Liver (tissue), 10 donors: ENCODE measurements at places on chromosomes 2 and 18. TPM values are rescaled to one million over a fixed set of nuclear protein-coding genes. Genes with fewer than 3 reads are reported as not detected.
A peak's percentile ranks its signal among the peaks of the same experiment; 100 is the strongest.

DNA sequence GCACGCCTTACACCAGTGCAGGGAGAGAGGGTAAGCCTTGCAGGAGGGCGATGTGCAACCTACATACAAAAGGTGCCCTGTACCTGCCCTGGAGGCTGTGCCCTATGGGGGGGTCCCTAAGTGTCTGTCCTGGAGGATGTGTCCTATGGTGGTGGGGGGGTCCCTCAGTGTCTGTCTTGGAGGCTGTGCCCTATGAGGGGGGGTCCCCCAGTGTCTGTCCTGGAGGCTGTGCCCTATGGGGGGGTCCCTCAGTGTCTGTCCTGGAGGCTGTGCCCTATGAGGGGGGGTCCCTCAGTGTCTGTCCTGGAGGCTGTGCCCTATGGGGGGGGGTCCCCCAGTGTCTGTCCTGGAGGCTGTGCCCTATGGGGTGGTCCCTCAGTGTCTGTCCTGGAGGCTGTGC, 216.6 kb downstream of the HDAC4 start:
- no peaks in the 10 kb centered on the region for H3K4me1 ChIP-seq
- H3K27me3 ChIP-seq: no peaks in the 10 kb centered on the region
- no peak overlapping the region for H3K27ac ChIP-seq
- no peak overlapping the region for H3K4me3 ChIP-seq
- no peak for DNase-seq

DNA sequence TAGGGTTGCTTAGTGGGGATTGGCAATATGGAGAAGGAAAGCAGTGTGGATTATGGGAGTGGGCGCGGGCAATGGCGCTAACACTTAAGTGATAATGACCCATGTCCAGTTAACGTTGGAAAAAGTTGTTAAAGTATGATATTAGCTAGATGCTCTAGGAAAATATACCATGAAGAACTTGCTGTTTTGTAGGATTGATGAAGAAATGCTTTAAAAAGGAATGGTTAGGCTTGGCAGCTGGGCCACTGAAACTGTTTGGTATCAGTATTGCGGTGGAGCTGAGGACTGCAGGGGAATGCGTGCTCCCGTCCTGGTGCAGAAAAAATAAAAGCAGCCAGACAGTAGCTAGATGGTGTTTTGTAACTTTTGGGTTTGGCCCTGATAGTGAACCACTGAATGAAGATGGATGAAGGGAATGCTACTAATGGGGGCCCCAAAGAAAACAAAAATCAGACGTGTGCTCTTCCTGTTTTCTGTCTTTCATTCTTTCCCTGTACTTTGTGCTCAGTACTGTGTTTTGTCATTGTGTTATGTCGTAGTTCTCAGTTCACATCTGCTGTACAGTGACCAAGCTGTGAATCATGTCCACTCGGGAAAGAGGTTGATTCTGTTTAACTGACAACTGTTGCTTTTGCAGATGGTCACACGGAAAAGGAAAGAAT, 999 bp downstream of the INSIG2 start:
- H3K4me3 ChIP-seq: peak overlapping the region; percentile 83
- DNase-seq: peak; percentile 34
- no peaks in the 10 kb centered on the region for H3K27me3 ChIP-seq
- peaks cover 5% of the 10 kb centered on the region for H3K4me1 ChIP-seq
- no peaks in the 10 kb centered on the region for H3K36me3 ChIP-seq

- no peak overlapping the region for H3K4me3 ChIP-seq
- H3K27me3 ChIP-seq: no peaks in the 10 kb centered on the region
- no peaks in the 10 kb centered on the region for H3K4me1 ChIP-seq
- no peaks in the 10 kb centered on the region for H3K36me3 ChIP-seq
- H3K27ac ChIP-seq: no peak overlapping the region
These were observed 137.4 kb downstream of the RIT2 start for GRCh38 chr18:42977982-42978637.

- DNase-seq: peak; percentile 32
- H3K36me3 ChIP-seq: no peaks in the 10 kb centered on the region
- no peaks in the 10 kb centered on the region for H3K27me3 ChIP-seq
- no peak overlapping the region for H3K27ac ChIP-seq
- H3K4me1 ChIP-seq: no peaks in the 10 kb centered on the region
These were observed 319.9 kb upstream of the HS6ST1 start for GRCh38 chr2:128638341-128639119.

DNA sequence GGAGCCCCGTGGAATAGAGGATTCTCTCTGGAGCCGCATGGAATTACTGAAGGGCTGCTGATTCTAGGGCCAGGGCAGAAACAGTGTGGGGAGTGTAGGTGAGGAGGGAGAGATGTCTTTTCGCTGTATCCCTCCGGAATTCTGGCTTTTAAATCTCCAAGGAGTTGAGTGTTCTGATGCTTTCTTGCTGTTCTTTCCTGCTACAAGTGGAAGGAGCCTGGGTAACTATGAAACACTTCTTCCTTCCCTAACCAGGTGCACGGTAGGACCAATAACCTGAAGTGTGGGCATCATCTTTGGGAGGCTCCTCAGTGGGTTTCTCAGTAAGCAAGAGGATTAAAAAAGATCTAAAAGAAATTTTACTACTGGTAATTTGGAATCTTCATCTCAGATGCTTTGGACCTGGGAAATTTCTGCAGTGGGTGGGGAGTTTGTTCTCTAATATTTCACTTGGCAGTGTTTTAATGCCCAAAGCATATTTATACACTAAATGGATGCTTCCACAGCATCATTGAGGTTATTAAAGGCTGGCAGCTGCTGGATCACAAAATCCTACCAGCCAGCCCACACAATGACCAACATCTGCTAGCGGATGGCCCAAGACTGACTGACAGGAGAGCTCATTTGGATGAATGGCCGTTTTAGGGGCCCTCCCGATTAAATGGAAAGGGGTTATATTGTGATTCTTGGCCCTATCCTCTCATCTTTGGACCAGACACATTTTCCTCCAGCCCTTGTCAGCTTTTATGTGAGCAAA, 2.1 kb downstream of the EML6 start:
- H3K4me3 ChIP-seq: peak overlapping the region; percentile 83
- H3K27me3 ChIP-seq: no peaks in the 10 kb centered on the region
- no peaks in the 10 kb centered on the region for H3K36me3 ChIP-seq
- no peak for DNase-seq
- H3K4me1 ChIP-seq: peaks cover 12% of the 10 kb centered on the region

DNA sequence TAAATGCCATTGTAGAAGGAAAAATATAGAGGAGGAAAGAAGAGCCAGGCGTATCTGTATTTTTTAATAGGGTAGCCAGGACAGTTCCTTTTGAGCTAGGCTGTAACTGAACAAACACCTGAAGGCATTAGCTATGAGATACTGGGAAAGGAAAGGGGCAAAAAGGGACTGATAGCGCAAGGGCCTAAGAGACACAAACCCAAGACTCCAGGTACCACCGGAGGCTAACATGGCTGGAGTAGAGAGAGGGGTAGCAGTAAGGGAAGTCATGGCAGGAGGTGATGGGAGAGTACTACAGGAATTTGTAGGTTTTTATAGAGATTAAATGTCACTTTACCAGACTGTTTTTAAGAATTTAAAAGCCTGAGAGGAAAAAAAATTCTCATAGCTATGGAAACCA, 20.7 kb downstream of the PNO1 start:
- no peak for DNase-seq
- H3K36me3 ChIP-seq: peaks cover 1% of the 10 kb centered on the region
- no peak overlapping the region for H3K4me3 ChIP-seq
- H3K4me1 ChIP-seq: no peaks in the 10 kb centered on the region
- no peak overlapping the region for H3K27ac ChIP-seq

- DNase-seq: peak; percentile 73
- H3K36me3 ChIP-seq: no peaks in the 10 kb centered on the region
- H3K4me1 ChIP-seq: no peaks in the 10 kb centered on the region
These were observed 38.9 kb downstream of the CNGA3 start for GRCh38 chr2:98385050-98385699.

DNA sequence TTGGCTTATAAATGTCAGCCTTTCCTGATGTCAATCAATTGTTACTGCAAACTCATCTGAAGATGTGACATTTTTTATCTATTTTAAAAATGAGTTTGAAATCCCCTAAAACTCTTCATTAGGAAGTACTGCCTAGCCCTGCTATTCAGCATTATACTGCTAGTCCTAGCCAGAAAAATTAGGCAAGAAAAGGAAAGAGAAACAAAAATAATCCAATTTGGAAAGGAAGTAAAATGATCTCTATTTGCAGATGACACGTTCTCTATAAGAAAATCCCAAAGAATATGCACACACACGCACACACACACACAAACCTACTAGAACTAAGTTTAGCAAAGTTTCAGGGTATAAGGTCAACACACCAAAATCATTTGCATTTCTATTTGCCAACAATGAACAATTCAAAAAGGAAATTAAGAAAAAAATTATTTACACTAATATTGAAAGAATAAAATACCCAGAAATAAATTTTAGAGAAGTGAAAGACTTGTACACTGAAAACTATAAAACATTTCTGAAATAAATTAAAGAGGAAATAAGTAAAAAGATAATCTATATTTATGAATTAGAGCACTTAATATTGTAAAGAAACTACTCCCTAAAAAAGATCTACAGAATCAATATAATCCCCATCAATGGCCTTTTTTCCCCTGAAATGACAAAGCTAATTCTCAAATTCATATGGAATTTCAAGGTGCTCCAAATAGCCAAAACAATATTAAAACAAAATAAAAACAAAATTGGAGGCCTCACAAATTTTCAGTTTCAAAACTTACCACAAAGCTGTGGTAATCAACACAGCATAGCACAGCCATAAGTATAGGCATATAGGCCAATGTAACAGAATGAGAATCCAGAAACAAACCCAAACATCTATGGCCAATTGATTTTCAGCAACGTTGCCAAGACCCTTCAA, 433.7 kb upstream of the TRIB2 start:
- no peaks in the 10 kb centered on the region for H3K4me1 ChIP-seq
- no peaks in the 10 kb centered on the region for H3K27me3 ChIP-seq
- DNase-seq: no peak
- H3K27ac ChIP-seq: no peak overlapping the region

DNA sequence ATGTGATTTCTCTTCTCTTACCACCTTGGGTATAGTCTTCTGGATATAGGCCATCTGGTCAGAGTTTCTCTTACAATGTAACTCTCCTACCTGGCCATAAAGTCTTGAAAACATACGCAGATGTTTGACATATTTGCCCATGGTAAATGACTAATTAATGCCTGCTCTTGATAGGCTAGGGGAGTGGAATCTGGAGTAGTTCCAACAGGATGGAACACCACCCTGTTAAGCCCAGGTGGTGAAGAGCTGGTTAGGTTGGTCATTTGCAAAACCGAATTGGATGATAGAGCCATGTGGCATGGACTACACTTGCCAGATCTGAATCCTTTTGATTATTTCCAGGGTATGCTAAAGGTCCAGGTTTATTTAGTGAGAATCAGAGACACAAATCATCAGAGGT, 36.5 kb downstream of the HADHB start:
- H3K36me3 ChIP-seq: peaks cover 10% of the 10 kb centered on the region
- H3K27ac ChIP-seq: no peak overlapping the region
- no peak overlapping the region for H3K4me3 ChIP-seq
- DNase-seq: no peak

GRCh38 chr2:23423062-23423872, 38.3 kb downstream of the KLHL29 start:
- no peaks in the 10 kb centered on the region for H3K4me1 ChIP-seq
- no peak for DNase-seq
- no peak overlapping the region for H3K4me3 ChIP-seq
- no peaks in the 10 kb centered on the region for H3K36me3 ChIP-seq
- no peak overlapping the region for H3K27ac ChIP-seq

- H3K27ac ChIP-seq: no peak overlapping the region
- no peak for DNase-seq
- no peaks in the 10 kb centered on the region for H3K36me3 ChIP-seq
- no peak overlapping the region for H3K4me3 ChIP-seq
These were observed 64.0 kb upstream of the ZEB2 start for GRCh38 chr2:144583741-144584453.

DNA sequence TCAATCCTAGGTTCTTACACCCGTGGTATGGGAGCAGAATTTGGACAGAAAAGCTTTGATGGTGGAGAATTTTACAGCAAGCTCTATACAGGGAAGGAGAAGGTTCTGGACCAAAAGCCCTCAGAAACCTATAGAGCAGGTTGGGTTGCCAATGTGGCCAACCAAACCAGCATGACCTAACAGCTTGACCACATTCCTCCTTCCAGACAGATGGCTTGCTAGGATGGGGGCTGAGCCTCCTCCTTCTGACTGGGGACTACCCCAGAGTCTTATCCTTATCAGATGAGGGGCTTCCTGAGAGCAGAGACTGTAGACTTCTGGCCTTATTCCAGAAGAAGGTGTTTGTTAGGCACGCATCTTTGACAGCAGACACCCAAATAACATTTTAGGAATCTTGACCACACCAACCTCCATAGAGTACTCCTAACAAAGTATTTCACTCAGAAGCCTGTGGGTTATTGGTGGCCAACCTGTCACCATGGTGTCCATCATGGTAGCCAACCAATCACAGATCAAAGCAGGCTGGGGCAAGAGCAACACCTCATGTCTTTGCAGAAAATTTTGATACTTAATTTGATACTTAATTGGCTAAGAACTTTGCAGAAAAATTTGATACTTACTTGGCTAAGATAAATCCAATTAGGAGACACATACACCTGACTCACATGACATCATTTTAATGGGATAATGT, 34.8 kb upstream of the EPAS1 start:
- no peaks in the 10 kb centered on the region for H3K36me3 ChIP-seq
- H3K27ac ChIP-seq: no peak overlapping the region
- H3K4me1 ChIP-seq: peaks cover 1% of the 10 kb centered on the region
- no peaks in the 10 kb centered on the region for H3K27me3 ChIP-seq
- no peak overlapping the region for H3K4me3 ChIP-seq

GRCh38 chr2:72744049-72744448, 81.8 kb downstream of the EXOC6B start:
- peaks cover 2% of the 10 kb centered on the region for H3K4me1 ChIP-seq
- no peak for DNase-seq
- H3K36me3 ChIP-seq: no peaks in the 10 kb centered on the region
- no peak overlapping the region for H3K4me3 ChIP-seq
- H3K27me3 ChIP-seq: no peaks in the 10 kb centered on the region

DNA sequence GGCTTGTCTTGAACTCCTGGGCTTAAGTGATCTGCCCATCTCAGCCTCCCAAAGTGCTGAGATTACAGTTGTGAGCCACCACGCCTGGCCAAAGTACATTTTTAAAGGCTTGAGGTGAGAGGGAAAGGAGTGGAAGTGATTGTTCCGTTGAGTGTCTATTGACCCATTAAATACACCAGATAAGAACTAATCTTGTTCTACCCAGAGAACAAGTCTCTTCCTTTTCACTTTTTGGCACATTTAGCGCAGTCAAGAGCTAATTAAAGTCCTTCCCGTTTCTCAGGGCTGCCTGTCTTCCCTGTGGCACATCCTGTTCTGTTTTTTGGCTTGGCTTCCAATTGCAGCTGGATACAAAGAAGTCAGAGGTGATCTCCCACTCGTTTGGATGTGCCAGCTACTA, 172.3 kb downstream of the ALPK2 start:
- no peaks in the 10 kb centered on the region for H3K36me3 ChIP-seq
- no peaks in the 10 kb centered on the region for H3K27me3 ChIP-seq
- H3K27ac ChIP-seq: no peak overlapping the region

GRCh38 chr2:132598536-132598935, 71.5 kb downstream of the LYPD1 start:
- no peaks in the 10 kb centered on the region for H3K4me1 ChIP-seq
- no peaks in the 10 kb centered on the region for H3K36me3 ChIP-seq

GRCh38 chr18:8142131-8142711, 467.0 kb upstream of the RAB12 start:
- no peaks in the 10 kb centered on the region for H3K36me3 ChIP-seq
- no peak overlapping the region for H3K27ac ChIP-seq
- H3K4me3 ChIP-seq: no peak overlapping the region
- no peaks in the 10 kb centered on the region for H3K4me1 ChIP-seq

MAL gene
- total RNA-seq: not detected

VSNL1 gene
- total RNA-seq: 6.3 TPM

CTNNA2 gene
- total RNA-seq: 0.05 TPM

ARHGAP28 gene
- total RNA-seq: 2.1 TPM
